ENCODE measurements at places on chromosomes 12 and 14.

DNA sequence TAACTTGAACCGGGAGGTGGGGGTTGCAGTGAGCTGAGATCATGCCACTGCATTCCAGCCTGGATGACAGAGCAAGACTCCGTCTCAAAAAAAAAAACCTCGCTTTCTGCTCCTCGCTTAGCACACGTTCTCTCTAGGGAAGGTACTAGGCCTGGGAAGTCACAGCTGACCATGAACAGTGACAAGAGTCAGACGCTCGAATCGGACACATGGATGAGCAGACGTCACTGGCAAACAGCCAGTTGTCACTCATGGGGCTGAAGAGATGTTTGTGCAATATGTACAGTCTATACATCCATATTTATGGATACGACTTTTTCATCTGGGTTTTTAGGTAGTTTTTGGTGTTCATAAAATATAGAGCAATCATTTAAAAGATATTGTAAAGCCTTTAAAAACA lies 19.4 kb downstream of the TCHP start:
- DNase-seq, result no peak

- DNase-seq, result no peak
Observed at GRCh38 chr14:45287610-45288009, 34.6 kb upstream of the MIS18BP1 start.

DNA sequence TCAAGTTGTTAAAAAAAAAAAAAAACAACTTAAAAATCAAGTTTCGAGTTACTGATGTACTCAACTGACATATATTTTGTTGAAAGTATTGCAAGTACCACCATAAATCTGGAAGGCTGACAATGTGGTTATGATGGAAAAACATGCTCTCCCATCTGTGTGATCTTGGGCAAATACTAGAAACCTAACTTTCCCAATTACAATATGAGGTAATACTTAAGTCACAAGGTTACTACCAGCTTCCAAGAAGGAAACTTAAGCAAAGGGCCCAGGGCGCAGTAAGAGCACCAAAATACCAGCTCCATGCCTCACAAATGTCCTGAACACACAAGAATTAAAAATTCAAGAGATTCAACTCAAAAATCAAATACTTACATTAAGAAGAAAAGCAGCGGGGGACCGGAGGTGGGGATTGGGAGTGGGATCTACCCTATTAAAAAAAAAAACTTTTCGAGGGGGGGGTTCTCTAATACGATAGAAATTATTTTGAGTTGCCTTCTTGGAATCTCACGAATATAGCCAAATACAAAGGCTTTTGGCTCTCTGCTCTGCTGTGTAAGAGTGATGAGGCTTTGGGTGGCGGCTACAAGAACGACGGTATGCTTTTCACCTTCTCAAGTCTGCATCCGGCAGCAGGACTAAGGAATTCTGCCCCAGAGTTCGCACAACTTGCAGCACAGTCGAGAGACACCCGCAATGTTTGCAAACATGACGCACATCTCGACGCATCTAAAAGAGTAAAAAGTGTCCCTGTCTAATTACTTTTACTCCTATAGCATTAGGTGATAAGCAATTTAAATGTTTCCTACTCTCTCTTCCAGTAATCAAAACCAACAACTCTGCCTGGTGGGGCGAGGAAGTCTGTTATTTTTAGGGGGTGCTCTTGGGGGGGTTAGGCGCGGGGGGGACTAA lies 1.1 kb downstream of the SAV1 start:
- DNase-seq, result no peak

DNA sequence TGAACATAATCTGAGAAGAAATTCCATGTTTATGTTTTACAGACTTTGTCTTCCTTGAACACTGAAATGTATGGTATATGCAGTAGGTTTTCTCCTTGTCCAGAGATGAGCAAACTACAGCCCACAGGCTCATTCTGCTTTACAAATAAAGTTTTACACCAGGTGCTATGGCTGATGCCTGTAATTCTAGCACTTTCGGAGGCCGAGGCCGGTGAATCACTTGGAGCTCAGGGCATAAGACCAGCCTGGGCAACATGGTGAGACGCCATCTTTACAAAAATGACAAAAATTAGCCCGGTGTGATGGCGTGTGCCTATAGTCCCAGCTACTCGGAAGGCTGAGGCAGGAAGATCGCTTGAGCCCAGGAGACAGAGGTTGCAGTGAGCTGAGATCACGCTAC lies 64.7 kb downstream of the LRP6 start:
- no peak for DNase-seq

DNA sequence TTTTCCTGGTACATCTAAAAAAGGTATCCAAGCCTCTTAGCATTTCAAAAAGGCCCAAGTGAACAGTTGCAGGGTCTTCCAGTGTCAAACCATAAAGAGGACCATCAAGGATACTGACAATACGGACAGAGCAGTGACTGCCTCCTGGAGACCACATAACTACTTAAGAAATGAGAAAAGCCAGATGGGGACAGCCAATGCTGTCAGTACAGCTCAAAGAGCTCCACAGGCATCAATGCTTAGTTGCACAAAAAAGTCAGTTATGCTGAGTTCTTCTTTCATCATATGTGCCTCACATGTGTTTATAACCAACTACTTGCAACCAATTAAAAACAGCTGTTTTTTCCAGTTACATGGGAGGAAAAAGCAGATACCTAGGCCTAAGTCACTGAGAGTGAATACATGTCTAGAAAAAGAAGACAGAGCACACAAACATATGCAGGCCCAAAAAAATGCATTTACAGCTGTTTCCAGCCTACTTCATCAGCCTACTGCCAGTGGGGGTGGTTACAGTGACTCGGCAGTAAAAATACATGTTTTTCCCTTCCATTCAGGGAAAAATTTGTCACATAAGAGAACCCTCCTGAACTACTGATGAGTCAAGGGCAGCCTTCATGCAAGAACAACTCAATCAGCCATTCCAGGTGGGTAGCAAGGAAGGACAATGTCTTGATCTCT lies 84.0 kb downstream of the DCAF5 start:
- DNase-seq, result no peak

DNA sequence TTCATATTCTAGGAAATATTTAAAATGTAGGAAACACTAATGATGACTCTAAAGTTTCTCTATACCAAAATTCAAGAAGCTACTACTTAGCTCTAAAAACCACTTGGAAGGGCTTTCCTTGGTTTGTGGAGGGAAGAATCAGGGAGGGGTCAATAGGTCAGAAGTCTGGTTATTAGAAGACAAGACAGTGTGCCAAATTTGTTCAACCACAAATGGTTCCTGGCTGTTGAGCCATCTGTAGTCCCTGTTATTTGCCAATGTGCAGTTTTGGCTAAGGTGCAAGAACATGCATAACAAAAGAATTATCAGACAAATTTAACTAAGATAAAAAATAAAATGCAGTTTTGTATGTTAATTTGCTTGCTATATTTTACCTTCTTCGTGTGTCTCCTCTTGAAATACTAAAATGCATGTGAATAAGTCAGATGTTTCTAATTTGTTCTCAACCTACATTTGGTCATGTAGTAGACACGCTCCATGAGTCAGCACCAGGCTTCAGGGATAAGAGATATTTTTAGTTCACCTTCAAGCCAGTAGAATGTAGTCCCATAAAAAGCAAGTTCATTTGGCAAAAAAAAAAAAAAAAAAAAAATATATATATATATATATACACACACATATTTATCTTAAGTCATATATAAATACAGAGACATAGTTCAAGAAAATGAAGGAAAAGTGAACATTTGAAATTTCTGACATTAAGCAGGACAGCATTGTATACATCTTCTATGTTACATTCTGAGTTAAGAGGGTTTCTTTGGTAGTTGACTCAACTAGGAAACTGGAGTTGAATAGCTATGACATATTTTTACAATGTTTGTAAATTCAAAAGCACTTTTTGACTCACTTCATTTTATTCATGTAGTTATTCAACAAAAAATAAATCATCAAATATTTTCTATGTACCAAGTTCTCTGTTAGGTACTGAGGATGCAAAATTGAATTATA lies 123.3 kb downstream of the KCNC2 start:
- no peak for DNase-seq

DNA sequence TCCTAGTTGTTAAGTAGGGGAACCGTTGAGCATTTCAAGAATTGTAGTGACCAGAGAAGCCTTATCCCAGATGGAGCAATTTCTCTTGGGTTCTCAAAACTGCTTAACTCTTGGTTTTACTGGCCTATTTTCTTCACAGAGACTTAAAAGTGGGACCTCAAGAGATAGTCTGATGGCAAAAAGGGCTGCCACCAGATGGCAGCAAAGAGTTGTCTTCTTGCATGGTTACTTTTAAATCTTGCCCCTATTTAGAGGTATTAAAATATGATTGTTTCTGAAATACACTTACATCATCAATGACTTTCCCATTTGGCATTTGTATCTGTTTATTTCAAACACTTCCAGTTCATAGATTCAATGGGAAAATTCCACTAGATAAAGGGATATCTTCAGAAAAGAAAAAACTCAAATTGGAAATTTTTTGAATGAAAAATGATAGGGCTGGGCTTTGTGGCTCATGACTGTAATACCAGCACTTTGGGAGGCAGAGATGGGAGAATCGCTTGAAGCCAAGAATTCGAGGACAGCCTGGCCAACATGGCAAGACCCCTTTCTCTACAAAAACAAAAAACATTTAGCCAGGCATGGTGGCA lies 69.9 kb upstream of the CNTN1 start:
- no peak for DNase-seq

- DNase-seq, result no peak
Observed at GRCh38 chr14:92368001-92368400, 45.0 kb downstream of the SLC24A4 start.

DNA sequence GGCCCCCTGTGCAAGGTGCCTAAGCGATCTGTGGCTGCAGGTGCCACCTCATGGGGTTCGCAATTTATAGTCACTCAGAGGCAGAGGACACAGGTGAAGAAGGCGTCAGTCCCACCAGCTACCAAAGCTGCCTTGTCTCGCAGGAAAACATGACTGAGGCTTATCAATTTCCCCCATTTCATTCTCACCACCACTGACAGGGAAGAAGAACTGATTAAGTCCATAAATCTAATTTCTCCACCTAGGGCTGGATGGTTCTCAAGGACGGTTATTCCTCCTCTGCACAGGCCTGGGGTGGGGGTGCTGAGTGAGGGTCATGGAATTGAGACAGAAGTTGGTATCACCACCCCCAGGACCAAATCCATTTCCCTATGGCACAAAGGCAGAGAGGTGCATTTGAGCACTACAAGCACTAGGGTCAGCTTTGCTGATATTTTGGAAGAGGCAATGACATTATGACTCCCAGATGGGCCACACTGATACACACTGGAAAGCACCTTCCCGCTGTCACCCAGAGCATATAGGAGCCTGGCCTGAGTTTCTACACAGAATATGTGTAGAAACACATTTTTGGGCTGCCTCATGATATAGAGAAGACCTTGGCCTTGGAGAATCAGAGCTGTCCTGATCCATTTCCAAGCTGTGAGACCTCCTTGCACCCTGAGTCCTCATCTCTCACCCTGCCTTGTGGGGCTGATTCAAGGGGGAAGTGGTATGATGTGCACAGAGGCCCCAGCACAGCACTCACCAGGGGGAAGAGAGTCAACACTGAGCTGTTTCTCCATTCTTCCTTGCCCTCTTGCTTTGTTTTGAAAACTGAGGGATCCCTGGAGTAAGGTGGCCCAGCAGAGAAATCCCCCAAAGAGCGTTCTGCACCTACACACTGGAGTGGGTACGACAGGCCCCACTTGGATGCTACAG lies 59.4 kb downstream of the PITPNM2 start:
- no peak for DNase-seq

DNA sequence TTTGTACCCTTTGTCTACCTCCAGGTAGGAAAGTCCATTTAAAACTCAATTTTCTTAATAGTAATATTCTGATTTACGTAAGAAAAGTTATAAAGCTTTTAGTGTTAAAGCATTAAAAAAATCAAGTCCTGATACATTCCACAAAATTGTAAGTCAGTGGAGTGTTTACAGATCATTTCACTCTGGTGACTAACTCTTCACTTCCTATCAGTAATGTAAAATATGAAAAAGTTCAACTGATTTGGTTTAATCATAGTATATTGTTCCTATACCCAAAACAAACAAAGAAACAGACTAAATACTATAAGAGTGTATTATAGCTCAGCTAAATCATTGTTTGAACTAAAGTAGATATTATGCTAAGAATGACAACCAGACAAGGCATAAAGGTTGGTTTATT lies 85.9 kb downstream of the VEZT start:
- DNase-seq, result no peak

DNA sequence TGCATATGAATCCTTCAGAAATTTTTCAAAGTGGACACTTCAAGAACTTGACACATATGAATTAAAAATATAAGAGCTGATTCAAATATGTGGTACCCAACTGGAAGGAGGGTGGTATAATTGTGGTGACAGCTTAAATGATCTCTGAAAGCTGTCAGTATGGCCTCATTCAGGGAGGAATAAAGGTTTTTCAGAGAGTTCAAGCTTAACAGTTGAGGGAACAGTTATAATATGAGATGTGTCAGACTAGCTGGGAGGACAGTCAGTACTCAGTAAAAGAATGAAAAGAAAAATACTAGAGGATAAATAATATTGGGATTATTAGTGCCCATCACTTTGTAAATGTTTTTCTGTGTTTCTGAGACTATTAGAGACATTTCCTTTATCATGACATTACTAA lies 277.5 kb downstream of the RASSF9 start:
- DNase-seq, result no peak

- DNase-seq, result no peak
Observed at GRCh38 chr12:80509781-80510556, 65.9 kb downstream of the PTPRQ start.

- DNase-seq, result no peak
Observed at GRCh38 chr12:115210533-115211252, 526.7 kb upstream of the TBX3 start.

- DNase-seq, result no peak
Observed at GRCh38 chr14:37673439-37673838, 78.0 kb downstream of the TTC6 start.

- no peak for DNase-seq
Observed at GRCh38 chr12:10867381-10867780, 16.7 kb downstream of the PRH1 start.

DNA sequence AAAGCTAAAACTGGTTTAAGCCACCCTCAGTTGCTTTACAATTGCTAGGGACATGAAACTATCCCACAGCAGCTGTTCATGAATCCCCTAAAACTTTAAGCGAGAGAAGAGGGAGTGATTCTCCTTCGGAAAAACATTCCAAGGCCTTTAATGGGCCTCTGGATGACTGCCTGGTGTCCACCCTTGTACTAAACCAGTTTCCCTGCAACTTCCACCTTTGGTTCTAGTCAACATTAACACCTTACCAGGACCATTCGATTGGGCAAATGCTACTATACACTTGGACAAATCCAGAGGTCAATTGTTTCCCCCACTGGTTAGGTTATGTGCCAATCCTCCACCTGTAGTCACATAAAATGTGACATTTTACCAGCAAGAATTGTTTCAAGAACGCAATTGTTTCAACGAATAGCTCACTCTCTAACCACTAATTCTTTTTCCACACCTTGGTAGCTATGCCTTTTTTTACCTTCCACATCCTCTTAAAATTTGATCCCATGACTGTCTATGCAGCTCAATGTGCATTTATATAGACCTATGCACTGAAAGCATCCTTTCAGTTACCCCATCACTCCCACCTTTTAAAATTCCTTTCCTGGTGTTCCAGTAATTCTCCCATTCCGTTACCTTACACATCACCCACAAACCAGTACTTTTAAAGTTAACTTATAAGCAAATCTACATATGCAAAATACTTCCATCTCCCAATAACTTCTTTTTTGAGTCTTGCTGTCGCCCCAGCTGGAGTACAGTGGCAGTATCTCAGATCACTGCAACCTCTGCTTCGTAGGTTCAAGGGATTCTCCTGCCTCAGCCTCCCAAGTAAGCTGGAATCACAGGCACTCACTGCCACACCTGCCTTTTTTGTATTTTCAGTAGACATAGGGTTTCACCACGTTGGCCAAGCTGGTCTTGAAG lies 3.6 kb downstream of the UBC start:
- no peak for DNase-seq

GRCh38 chr14:92747701-92748258 lies 647 bp downstream of the LGMN start:
- DNase-seq, result no peak

Data from stimulated activated CD8-positive, alpha-beta memory T cell treated with anti-CD3 and anti-CD28 coated beads, Interleukin-15, amount 100 ng/mL, for 24 hours (primary cell).